ENCODE measurements at places on chromosomes 1 and 21.
A peak's percentile ranks its signal among the peaks of the same experiment; 100 is the strongest.

DNA sequence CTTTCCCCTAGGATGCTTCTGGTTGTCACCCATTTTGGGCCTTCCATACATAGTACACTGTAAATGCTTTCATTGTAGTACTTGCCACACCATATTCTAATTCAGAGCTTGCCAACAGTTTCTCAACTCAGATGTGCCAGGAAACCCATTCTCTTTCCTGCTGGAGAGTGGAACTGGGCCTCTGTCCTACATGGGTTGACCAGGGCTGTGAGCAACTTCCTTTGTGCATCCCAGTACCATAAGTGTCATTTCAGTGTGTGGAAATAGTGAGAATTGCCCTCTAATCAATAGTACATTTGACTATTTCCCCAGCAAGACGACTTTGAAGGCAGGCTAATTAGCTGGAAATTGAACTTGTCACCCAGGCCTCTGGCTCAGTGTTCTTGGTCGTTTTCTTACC, 74.8 kb downstream of the MTR start:
- DNase-seq, result no peak

DNA sequence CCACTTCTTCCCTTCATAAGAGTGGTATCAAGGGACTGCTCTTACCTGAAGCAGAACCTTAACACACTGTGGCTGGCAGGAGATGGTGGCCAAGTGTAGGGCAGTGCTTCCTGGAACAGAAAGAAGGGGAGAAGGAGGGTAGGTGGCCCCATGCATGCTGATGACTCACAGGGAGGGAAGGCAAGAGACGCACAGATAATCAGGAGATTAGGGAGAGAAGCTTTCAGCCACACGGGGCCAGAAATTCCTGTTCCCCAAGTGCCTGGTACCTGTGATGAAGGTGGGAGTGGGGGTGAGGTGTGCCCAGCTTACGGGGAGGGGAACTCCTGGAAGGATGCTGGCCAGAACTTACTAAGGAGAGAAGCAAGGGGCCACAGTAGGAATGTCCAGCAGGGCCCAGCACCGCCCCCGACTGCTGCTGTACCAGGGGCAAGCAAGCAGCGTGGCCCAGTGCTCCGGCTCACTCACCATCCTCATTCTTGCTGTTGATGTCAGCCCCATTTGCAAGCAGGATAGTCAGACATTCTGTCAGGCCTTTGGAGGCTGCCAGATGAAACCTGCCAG, 7.7 kb downstream of the ANKRD35 start:
- DNase-seq, result no peak

DNA sequence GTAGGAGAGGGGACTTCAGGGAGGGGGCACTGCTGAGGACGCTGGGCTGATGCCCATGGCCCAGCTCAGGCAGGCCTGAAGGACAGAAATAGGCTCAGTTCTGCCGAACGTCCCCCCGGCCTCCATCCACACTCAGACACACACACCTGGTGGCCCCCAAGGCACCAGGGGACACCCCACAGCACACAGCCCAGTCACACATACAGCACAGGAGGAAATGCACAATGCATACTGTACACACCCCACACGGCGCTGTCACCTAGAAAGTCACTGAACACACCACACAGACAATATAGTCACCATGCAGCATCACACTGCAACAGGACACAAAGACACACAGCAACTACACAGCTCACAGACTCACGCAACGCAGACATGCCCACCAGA, 562 bp downstream of the SYTL1 start:
- no peak for DNase-seq

DNA sequence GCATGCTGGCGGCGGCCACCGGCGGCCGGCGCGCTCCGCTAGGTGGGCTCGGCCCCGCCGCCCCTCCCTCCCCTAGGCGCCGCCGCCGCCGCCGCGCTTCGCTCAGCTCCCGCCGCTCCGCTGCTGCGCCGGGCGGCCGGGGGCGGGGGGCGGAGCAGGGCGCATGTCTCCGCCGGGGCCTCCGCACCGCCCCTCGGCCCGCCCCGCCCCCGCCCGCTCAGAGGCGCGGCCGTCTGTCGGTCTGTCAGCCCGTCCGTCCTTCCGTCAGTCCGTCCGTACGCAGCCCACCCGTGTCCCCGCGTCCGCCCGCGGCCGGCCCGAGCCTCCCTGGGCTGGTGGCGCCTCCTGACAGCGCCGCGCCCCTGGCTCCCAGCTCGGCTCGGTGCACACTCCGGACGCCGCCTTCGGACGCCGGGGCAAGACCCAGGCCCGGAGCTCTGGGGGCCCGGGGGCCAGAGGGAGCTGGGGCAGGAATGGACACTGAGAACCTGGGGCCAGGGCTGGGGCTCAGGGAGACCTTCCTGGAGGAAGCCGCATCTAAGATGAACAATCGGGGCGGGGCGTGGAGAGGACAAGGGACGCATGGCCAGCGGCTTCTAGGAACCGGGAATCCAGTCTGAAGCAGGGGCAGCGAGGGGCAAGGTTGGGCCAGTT, at the start of gene GPR153:
Gene GPR153 (minus strand): TSS at position 138 of the 654 bp plus-strand sequence. CDS start 6,193 bp downstream, outside the sequence.
- peak; percentile 76 for DNase-seq

DNA sequence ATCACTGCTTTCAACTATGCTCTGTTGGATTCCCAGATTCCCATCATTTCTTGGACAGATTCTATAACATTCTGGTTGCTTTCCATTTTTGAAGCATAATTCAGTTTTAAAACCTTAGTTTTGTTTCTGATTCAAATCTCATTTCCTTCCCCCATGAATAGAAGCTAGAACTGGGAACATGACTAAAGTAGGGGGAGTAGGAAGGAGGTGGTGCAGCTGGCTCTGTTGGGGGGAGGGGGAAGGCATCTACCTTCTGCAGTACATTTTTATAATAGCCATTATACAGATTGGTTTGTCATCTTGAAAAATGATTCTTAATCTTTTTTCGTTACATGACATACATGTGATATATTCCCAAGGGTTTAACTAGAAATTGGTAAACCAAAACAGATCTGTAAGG, 48.1 kb downstream of the SMG7 start:
- no peak for DNase-seq

- peak; percentile 65 for DNase-seq
Observed at GRCh38 chr1:174800216-174800851, 199.4 kb upstream of the CACYBP start.

DNA sequence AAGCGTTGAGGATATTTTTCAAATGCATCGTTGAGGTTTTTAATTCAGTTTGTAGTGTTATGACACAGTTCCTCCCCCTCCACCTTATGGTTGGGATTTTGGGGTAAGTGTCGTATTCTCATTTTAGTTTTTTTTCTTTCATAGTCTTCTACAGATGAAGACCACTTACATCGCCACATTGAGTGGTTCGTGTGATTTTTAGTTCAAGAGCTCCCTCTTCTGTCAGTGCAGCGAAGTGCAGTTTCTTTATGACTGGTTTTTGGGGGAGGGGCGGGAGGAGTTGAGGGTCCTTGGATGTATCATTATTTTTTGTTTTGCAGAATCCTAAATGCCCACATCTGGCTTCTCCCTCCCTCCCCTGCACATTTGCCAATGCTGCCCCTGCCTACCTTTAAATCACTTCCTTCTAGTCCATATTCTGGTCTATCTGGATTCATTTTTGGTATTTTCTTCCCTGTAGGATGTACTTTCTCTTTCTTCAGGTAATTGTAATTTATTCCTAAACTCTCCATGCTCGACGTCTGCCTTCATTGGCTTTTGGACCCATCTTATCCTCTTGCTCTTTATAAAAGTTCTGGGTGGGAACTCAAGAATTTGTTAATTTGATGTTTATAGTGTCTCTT, 433.1 kb downstream of the CAMTA1 start:
- DNase-seq, result no peak

DNA sequence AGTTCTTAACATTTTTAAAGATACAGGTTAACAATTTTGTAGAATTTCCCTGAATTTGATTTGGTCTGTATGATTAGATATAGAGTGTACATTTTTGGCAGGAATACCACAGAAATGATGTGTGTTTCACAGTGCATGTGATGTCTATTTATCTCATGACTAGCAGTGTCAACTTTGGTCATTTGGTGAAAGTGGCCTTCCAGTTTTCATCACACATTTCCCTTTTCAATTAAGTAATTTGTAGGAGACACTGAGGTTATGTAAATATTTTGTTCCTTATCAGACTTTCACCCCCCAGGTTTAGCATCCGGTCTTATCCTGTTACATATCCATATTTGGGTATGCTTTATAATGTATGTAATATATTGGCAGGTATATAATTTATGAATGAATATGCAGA, 41.8 kb downstream of the MAP3K7CL start:
- DNase-seq, result no peak

- no peak for DNase-seq
Observed at GRCh38 chr1:7568901-7569524, 202.1 kb upstream of the VAMP3 start.
